ENCODE measurements at places on chromosomes 6 and 20.

GRCh38 chr6:119881416-119881815 is 531.9 kb upstream of the MAN1A1 start:
- DNase-seq, result no peak

GRCh38 chr6:104301951-104302350 is 557.8 kb downstream of the HACE1 start:
- DNase-seq, result no peak

GRCh38 chr20:58715801-58716475 is 23.3 kb downstream of the NPEPL1 start:
- peak; percentile 2 for DNase-seq

- no peak for DNase-seq
Observed at GRCh38 chr6:57342148-57342669, 24.8 kb downstream of the PRIM2 start.

DNA sequence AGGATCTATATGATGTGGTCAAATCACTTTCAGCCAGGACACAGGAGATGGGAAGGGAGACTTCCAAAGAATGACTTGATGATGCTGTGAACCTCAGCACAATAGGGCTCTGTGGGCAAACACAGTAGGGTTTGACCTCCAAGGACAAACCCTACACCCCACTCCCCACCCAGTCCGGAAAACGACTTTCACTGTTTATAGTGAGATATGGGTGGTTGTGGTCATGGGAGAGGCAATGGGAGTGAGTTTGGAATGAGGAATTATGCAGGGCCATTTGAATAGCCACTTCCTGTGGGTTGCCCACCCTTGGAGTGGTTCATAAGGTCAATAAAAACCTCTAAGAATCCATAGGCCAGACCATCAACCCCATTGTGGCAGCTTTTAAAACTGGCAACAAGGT is 38.4 kb upstream of the PRND start:
- no peak for DNase-seq

DNA sequence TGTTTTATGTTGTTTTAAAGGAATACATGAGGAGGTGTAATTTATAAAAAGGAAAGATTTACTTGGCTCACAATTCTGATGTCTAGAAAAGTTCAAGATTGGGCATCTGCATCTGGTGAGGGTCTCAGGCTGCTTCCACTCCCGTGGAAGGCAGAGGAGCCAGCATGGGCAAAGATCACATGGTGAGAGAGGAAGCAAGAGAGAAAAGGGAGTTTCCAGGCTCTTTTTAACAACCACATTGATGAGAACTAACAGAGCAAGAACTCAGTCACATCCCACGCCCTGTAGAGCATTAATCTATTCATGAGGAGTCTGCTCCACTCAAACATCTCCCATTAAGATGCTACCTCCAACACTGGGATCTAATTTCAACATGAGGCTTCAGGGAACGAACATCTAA is 1666.3 kb downstream of the HACE1 start:
- DNase-seq, result no peak

GRCh38 chr6:158905277-158905676 is 86.1 kb upstream of the EZR start:
- DNase-seq, result no peak

- peak; percentile 9 for DNase-seq
Observed at GRCh38 chr6:143279385-143279784, 171.1 kb downstream of the ADAT2 start.

- no peak for DNase-seq
Observed at GRCh38 chr6:132257561-132257960, 143.7 kb downstream of the MOXD1 start.

GRCh38 chr6:133340557-133340956 is 99.4 kb downstream of the EYA4 start:
- DNase-seq, result no peak

- DNase-seq, result no peak
Observed at GRCh38 chr6:163309491-163310026, 105.0 kb upstream of the QKI start.

DNA sequence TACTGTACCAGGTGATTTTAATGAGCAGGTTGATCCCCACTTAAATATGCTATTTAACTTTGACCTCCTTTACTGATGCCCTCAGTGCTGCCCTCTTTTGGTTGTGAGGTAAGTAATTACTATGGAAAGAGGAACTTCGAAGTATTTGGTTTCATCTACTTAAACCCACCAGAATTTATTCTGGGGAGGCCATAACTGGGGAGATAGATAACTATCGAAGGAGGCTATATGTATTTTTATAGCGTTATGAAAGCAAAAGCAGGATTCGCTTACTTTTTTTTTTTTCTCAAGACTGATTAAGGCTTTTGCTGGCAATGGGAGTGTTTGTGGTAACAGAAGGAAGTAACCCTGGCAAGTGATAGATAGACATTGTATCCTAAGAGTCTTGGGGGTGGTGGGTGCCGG is 168.9 kb upstream of the CENPW start:
- DNase-seq, result no peak

- no peak for DNase-seq
Observed at GRCh38 chr20:55070001-55070400, 594.6 kb downstream of the DOK5 start.

GRCh38 chr20:32743237-32744112 is at the start of gene COMMD7:
Gene COMMD7, minus strand, starts transcription at chr20:32743467. Its CDS starts 76 bp downstream, at chr20:32743391.
- peak; percentile 65 for DNase-seq

DNA sequence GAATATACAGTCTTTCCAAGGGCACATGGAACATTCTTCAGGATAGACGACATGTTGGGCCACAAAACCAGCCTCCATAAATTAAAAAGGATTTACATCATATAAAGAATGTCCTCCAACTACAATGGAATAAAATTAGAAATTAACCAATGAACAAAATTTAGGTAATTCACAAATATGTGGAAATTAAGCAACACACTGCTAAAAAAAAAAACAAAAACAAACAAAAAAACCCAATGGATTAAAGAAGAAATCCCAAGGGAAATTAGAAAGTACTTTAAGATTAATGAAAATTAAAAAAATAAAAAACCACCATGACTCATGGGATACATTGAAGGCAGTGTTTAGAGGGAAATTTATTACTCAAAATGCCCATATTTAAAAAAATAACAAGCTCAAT is 21.4 kb upstream of the NT5E start:
- DNase-seq, result no peak

GRCh38 chr6:100023798-100024197 is 29.8 kb upstream of the MCHR2 start:
- DNase-seq, result no peak

- no peak for DNase-seq
Observed at GRCh38 chr6:77021778-77022177, 441.5 kb downstream of the HTR1B start.

DNA sequence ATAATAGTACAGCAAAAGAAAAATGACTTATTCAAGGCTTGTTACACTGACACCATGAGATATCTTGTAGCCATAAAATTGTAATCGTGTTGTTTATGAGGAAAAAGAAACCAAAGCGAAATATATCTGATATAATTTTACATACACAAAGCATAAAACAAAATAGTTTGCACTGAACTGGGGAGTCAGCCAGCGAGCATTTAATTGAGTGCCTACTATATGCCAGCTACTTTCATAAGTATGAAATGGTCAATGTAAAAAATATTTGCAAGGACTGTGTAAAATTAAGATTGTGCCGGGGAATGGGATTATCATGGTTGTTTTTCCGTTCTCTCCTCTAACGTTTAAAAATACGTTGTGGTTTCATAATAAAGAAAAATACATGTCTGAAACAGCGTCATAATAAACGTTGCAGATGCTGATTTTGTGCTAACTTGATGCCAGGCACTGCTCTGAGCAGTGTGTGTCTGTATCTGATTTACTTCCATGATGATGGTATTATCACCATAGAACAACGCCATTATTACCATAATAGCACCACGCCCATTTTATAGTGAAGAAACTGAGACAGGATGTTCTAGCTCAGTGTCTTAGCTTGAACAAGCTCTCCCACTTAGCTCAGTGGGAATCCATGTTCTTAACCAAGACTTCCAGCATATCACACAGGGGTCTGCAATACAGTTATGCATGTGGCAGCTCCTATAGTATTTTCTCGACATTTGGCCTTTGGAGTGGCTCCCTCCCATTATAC is 144.6 kb downstream of the BCAS1 start:
- no peak for DNase-seq

GRCh38 chr6:90390379-90390778 is 93.7 kb upstream of the BACH2 start:
- no peak for DNase-seq
